ENCODE measurements at places on chromosomes 3 and 15.
A peak's percentile ranks its signal among the peaks of the same experiment; 100 is the strongest.

GRCh38 chr3:131744765-131745164 lies 242.0 kb upstream of the MRPL3 start:
- DNase-seq, result no peak

- no peak for DNase-seq
Observed at GRCh38 chr3:131690800-131691199, 188.0 kb upstream of the MRPL3 start.

DNA sequence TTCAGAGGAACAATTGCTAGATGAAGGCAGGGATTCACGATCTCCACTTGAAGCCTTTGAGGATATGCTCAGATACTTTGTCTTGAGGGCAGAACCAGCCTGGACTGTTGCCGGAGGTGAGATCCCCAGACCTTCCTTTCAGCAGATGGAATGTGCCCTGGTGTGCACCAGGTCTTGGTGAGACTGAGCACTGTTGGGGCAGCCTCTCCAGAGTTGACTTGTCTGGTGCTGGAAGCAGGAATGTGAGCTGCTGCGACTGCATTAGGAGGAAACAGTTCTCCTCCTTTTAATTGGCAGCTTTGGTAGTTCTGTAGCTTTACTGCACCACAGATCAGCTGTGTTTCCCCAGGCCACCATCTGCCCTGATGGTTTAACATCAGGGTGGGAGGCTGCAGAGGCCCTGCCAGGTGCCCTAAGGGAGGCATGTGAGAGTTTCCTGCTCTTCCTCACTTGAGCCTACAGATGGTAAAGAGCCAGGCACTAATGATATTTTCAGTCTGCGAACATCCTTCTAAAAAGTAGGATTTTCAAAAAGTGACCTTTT lies 58.5 kb downstream of the CTDSPL start:
- no peak for DNase-seq

GRCh38 chr3:107739227-107739626 lies 216.5 kb downstream of the BBX start:
- no peak for DNase-seq

- no peak for DNase-seq
Observed at GRCh38 chr3:162626172-162626571, 1129.6 kb downstream of the OTOL1 start.

- no peak for DNase-seq
Observed at GRCh38 chr3:104323226-104323625, 1043.5 kb upstream of the ALCAM start.

DNA sequence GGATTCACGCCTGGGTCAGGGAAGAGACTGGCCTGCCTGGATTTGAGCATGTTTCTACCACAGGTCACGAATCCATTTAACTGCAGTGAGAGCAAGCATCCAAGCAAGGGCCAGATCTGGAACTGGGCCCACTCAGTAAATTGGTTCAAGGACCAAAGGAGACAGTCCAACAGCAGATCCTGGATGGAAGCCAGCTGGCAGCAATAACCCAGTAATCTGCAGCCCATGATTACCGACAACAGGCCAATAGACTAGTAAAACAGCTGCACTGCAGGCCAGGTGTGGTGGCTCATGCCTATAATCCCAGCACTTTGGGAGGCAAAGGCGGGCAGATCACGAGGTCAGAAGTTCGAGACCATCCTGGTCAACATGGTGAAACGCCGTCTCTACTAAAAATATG lies 11.8 kb downstream of the SAMD7 start:
- no peak for DNase-seq

DNA sequence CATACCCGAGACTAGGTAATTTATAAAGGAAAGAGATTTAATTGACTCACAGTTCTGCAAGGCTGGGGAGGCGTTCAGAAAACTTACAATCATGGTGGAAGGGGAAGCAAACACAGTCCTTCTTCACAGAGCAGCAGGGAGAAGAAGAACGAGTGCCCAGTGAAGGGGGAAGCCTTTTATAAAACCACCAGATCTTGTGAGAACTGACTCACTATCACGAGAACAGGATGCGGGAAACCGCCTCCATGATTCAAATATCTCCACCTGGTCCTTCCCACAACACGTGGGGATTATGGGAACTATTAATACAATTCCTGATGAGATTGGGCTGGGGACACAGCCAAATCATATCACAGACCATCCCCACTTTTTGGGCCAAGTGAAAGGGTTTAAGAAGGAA lies 58.8 kb upstream of the CTXND1 start:
- no peak for DNase-seq

DNA sequence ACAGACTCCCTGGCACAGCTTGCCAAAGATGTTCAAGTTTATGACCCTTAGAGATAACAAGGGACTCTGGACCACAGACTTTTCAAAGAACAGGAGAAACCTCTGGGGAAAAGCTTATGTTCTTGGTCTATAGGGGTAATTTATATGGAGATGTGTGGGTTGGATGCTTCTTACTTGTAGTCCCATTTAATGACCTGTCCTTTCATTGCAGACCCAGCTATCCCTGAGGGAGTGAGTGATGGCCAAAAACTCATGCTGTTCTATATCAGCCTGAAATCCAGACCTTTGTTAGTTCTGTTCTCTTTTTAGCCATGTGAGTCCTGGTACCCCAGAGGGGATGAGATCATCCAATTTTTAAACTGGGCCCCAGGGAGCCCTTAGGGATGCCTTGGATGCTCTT lies 43.7 kb upstream of the MRPL3 start:
- no peak for DNase-seq

- no peak for DNase-seq
Observed at GRCh38 chr3:182632077-182632393, 161.3 kb upstream of the ATP11B start.

DNA sequence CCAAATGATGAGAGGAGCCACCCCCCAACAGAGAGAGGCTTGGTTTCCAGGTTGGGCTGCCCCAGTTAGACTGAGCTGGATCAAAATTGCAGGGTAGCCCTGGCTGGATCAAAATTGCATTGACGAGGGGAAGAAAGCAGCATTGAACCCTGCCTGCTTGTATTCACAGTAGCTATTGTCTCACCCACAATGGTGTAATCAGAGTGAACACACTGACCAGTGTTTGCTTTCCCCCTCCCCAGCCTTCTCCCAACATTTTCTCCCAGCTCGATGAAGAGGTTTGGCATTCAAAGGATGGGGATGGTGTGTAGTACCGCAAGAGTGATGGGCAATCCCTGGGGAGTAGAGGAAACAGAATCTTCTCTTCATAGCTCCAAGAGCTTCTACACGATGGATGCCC lies 223.8 kb downstream of the ADAMTS9 start:
- DNase-seq, result no peak

GRCh38 chr3:39665441-39665840 lies 144.0 kb upstream of the MYRIP start:
- DNase-seq, result no peak

- DNase-seq, result no peak
Observed at GRCh38 chr15:52424856-52425431, 103.7 kb downstream of the MYO5A start.

DNA sequence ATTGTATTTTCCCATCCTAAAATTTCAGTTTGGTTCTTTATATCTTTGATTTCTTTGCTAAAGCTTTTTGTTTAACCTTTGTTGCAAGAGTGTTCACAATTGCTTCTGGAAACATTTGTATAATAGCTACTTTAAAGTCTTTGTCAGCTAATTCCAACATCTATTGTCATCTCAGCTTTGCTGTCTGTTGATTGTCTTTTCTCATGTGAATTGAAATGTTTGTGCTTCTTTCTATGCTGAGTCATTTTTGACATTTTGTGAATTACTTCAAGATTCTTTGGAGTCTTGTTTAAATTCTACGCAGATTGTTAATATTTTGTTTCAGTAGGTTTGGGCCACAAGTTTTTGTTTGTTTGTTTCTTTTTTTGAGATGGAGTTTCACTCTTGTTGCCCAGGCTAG lies 73.2 kb downstream of the SUCNR1 start:
- DNase-seq, result no peak

- DNase-seq, result peak; percentile 81
Observed at GRCh38 chr3:180989291-180990163, at the start of gene DNAJC19. Gene DNAJC19, minus strand, starts transcription at chr3:180989736. Its CDS starts 134 bp downstream, at chr3:180989602.

- DNase-seq, result no peak
Observed at GRCh38 chr15:89888214-89888804, 5.5 kb downstream of the AP3S2 start.

GRCh38 chr3:187748050-187748481 lies 2.8 kb upstream of the BCL6 start:
- peak; percentile 88 for DNase-seq

Measured in activated CD4-positive, CD25-positive, alpha-beta regulatory T cell treated with anti-CD3 and anti-CD28 coated beads, Interleukin-2, amount 50 U/mL, for 72 hours (primary cell).